Naive thymus-derived CD8-positive, alpha-beta T cell (primary cell): ENCODE measurements at places on chromosomes 3 and 15.

DNA sequence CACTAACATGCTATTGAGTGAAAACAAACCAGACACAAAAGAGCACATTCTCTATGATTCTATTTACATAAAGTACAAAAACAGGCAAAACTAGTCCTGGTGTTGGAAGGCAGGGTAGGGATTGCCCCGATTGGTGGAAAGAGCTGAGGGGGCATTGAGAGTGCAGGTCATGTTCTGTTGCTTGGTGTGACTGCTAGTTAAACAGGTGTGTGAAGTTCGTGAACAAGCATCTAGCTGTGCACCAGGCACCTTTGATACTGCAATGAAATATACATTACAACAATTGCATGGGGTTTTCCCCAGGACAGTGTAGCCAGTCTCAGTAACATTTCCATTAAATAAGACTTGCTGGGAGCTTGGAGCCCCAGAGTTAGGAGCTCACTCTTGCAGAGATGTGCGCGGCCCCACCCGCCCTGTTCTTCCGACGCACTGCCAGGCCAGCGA is 26.3 kb upstream of the THRB start:
- DNase-seq, result no peak

- no peak for DNase-seq
Measured at GRCh38 chr3:123590685-123591450, 6.0 kb upstream of the HACD2 start.

DNA sequence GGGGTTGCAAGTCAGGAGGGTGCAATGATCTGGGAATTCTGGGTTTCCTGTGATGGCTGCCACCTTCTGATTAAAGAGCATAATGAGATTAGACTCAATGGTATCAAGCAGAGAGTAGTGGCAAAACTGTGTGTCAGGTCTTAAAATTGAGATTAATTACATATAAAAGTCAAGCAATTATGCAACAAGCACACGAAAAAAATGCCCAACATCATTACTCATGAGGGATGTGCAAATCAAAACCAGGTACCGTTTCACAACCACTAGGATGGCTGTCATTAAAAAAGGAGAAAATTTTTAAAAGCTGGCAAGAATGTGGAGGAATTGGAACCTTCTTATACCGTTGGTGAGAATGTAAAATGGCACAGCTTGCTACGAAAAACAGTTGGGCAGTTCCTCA is 205.0 kb downstream of the OSBPL10 start:
- no peak for DNase-seq

- no peak for DNase-seq
Measured at GRCh38 chr3:21447476-21448151, 303.4 kb downstream of the ZNF385D start.

DNA sequence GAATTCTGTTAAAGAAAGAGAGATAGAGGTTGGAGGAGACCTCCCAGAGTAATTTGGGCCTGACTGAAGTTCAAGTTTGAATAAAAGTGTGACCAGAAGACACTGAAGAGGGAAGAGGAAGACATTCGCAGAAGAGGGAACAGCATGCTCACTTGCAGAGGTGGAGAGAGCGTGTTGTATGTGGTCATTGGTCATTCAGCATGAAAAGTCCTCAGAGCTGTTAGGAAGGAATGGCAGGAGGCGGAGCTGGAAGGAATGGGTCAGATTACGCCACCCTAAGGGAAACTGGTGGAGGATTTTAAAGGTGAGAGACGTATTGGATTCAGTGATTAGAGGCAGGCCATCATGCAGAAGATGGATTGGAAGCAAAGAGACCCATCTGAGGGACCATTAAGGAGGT is 41.6 kb downstream of the IQCH start:
- DNase-seq, result no peak

DNA sequence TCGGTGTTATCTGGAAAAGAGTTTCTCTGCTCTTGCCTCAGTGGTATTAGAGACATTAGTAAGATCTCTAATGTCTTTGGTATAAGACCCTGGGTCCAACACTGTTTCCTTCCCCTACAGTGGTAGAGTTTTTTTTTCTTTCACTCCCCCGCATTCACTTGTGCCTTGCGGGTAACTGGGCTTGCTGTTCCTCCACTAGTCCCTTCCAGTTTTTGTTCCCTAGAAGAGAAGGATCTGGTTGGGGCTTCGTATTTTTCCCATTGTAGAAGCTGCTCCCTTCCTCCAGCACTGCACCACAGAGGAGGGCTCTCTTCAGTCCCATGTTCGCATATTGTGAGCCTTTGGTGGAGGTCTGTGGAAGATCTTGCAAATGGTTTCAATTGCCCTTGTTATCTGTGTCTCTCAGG is 13.7 kb downstream of the CTDSPL2 start:
- no peak for DNase-seq

GRCh38 chr3:179544981-179545645 is 17.6 kb upstream of the ACTL6A start:
- DNase-seq, result no peak

DNA sequence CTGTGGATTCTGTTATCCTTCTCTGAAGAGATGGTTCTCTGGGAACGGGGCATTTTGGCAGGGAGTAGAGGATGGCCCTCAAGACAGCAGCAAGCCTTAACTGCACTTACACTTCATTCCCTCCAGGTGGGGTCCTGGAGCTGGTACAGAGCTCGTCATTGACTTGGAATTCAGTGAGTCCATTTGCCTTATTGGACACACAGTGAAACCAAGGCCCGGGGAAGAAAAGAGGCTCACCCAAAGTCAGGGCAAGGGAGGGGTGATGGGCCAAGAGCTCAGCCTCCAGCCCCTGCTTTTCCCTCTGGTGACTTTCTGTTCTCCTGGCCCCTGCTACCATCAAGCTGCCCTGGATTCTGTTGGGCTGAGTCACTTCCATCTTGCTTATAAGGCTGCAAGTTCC is 125.6 kb downstream of the ETFA start:
- no peak for DNase-seq

GRCh38 chr15:20356911-20357480 is 184.6 kb downstream of the GOLGA6L6 start:
- DNase-seq, result no peak

DNA sequence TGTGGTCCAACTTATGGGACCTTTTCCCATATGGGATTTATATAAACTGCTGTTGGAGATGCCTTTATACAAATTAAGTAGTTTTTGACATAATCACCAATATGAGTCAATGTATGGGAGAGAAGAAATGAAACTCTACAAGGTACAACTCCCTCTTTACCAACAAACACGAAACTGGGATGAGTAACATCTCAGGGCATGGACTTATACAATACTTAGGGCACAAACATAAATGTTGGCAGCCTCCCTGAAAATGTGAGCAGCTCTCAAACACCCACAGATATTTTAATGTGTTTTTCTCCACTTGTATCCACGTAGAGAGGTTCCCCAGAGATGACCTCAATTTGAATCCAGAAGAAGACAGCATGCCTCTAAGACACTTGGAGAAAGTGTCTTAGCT is 161.6 kb downstream of the MAGI1 start:
- DNase-seq, result no peak

- no peak for DNase-seq
Measured at GRCh38 chr3:46097691-46098241, 70.5 kb upstream of the XCR1 start.

DNA sequence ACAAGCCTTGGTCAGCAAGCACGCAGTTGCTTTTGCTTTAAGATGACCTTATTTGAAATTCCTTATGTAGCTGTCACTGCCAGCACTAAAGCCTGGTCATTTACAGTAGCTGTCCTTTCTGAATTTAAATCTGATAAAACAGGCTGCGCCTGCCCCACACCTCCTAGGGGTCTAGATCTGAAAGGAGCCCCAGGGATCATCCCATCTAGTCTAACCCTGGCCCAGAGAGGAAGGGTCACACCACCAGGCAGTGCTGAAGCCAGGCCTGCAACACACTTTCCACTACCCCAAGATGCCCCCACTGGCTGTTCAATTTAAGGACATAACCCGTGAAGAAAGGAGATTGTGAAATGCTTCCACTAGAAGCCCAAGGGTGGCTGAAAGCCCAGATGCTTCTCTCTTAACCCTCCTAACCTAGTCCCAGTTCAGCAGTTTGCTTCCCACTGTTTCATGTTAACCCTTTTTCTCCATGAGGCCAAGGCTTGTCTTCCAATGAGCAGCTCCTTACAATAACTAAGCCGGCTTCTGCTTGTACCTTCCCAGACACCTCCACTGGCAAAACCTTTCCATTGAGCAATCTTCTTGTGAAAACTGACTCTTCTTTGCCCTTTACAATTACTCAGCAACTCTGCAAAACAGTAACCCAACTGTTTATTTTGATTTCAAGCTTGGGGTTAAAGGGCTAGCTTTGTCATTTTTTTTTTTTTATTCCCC is 198.9 kb upstream of the LPP start:
- DNase-seq, result no peak

GRCh38 chr3:108462899-108463298 is 47.5 kb downstream of the MYH15 start:
- DNase-seq, result no peak

DNA sequence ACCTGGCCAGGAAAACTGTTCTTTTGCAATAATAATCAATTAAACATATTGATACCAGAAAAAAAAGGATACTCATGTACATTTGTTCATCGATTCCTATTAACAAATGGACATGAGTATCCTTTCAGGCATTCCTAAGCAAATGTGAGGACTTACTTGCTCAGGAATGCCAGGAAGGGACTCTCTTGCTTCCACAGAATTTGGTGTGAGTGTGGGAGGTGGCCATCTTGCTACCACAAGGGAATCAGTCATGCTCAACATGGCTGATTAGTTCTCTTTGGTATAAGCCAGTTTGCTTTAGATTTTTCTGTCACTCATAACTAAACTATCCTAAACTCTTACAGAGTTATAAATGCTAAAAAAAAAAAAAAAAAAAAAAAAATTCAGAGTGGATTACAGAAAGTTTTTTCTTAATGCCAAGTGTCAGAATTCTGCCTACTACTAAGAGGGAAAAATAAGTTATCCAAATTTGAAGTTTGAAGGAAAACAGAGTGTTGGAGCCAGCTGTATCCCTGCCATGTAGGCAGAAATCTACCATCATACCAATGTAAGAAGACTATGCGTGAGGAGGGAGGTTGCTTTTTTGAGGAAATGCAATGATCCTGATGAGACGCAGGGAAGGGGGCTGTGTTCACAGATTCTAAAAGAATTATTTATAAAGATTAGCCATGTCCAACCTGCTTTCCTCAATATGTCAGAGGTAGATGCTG is 98.7 kb downstream of the PLD1 start:
- no peak for DNase-seq

DNA sequence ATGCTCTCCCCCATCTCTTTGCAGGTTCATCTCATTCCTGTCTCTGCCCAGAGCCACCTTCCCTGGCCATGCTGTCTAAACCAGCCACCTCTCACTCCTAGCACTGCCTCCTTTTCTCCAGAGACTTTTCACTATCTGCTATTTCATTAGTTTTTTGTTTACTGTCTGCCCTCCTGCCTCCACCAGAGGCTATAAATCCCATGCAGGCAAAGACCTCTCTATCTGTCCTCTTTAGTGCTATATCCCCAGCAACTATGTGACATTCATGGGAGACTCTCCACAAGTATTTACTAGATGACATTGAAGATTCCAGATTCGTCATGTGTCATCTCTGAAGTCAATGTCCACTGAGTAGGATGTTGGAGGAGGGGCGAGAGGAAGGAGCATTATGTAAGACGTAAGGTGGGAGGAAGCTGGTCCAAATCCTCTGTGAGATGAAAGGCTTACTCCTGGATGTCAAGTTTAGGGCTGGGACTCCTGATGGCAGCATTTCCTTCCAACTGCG is 3.4 kb upstream of the FAM43A start:
- DNase-seq, result no peak

DNA sequence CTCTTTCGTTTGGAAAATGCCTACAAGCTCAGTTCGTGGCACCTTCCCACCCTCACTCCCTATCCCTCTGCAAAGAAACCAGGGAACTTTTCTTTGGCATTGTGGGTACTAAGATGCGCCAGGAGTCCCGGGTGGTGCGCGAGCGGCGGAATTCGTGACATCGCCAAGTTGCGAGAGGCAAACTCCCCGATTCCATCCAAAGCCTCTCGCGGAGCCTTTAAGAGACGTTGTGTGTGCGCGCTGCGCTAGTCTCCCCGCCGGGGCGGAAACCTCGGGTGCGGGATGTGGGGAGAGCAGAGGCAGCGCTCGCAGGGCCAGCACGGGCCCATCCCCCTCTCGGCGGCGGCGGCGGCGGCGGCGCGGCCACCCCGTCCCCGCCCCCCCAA is 443 bp upstream of the NR2F2 start:
- DNase-seq, result no peak

DNA sequence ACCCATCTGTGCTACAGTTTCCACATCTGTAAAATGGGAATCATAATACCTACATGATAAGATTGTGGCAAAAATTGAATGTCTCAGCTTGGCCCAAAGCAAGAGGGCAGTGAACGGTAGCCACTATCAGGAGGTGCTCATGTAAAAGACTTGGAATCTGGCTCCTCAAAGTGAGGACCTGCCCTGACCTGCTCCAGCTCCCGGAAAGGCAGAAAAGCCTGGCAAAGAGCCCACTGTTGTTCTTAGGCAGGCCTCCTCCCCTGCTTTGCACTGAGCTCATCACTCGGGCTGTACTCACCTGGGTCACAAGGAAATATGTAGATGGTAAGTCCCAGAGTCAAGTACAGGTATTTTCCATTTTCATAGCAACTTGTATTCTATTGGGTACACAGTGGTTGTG is 250.7 kb upstream of the TBL1XR1 start:
- no peak for DNase-seq

DNA sequence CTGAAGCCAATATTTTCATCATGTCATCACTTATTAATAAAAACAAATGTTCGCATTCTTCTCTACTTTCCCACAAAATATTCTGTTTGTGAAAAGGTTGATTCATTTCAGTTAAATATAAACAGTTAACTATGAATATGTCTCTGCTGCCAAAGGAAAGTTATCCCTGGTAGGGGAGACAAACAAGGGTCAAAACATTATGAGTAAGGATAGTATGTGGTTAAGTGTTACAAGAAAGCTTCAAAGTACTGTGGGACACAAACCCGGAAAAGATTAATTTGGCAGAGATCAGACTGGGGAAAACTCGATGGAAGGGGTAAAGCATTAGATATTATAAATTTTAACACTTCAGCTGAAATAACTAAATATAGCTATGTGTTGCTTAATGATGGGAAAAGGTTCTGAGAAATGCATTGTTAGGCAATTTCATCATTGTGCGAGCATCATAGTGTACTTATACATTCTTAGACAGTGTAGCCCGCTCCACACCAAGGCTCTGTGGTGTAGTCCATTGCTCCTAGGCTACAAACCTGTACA is 436.5 kb upstream of the TBL1XR1 start:
- no peak for DNase-seq

DNA sequence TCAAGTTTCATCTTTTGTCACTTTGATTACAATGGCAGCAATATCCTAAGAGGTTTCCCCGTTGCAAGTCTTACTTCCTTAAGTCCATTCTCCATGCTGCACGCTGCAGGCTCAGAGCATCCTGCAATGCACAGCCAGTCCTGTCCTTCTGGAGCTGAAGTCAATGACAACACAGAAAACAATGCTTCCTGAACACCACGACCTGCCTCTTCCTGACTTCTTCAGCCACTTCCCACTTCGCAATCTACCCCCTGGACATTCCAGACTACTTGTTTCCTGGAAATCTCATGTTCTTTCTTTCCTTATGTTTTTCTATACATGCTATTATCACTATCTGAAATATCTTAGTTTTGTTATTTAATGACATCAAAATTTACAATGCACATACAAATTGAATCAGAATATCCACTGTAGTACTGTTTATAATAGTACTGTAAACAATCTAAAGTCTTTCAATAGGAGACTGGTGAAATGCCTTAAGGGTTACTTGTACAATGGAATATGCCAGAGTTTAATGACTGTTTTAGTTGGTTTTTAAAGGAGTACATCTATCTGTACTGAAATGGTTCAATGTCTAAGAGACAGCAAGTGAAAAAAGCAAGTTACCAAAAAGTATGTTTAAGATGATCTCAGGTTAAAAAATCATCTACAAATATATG is 113.7 kb upstream of the PRTG start:
- no peak for DNase-seq
